ENCODE measurements at places on chromosomes 2 and 18. TPM values are rescaled to one million over a fixed set of nuclear protein-coding genes. Genes with fewer than 3 reads are reported as not detected.

Gene CDH2
- 4.3 TPM for total RNA-seq

Gene NTSR2
- not detected for total RNA-seq

Gene DTNA
- 86.0 TPM for total RNA-seq

Gene SCN7A
- 2.3 TPM for total RNA-seq

Gene MPP4
- total RNA-seq = not detected

Gene DNAH7
- 21.7 TPM for total RNA-seq

Gene RAB6C
- 0.15 TPM for total RNA-seq

Gene NDUFAF7
- 11.5 TPM for total RNA-seq

Gene ANKRD29
- total RNA-seq = 4.3 TPM

Gene M1AP
- total RNA-seq = 2.6 TPM

Gene RIT2
- not detected for total RNA-seq

Gene USP34
- 217 TPM for total RNA-seq

Gene TMEM247
- total RNA-seq = not detected

Gene PLB1
- 1.2 TPM for total RNA-seq

Gene KCNJ3
- not detected for total RNA-seq

Gene IL1R2
- total RNA-seq = 2.7 TPM

Gene SULT1C3
- not detected for total RNA-seq

Gene REG1B
- total RNA-seq = not detected

Gene PLEK
- total RNA-seq = 11.8 TPM

Gene LYPD6B
- total RNA-seq = 0.40 TPM

Gene REG3G
- not detected for total RNA-seq

Gene VIT
- 18.0 TPM for total RNA-seq

Gene PPP1R1C
- total RNA-seq = 2.8 TPM

Gene ASPRV1
- 1.3 TPM for total RNA-seq

Gene MC2R
- not detected for total RNA-seq

Gene NEU2
- not detected for total RNA-seq

Gene ACTG2
- 24.4 TPM for total RNA-seq

Gene TMEM198
- total RNA-seq = 5.8 TPM

Gene PKP4
- total RNA-seq = 126 TPM

Gene SCN3A
- 5.0 TPM for total RNA-seq

Gene ZBTB7C
- 66.7 TPM for total RNA-seq

Gene CELF4
- 4.3 TPM for total RNA-seq

Gene DYSF
- total RNA-seq = 14.7 TPM

Gene SERPINE2
- total RNA-seq = 19.4 TPM

Gene MFF
- total RNA-seq = 94.5 TPM

Gene SRD5A2
- total RNA-seq = not detected

Gene HOXD3
- total RNA-seq = 0.75 TPM

Gene MREG
- total RNA-seq = 5.0 TPM

Gene CCL20
- total RNA-seq = not detected

Gene TMEM37
- total RNA-seq = 34.4 TPM

Gene PRADC1
- 14.3 TPM for total RNA-seq

Gene UGT1A8
- total RNA-seq = not detected

Gene MRO
- total RNA-seq = 3.9 TPM

Gene WDR43
- total RNA-seq = 25.3 TPM

Gene HNMT
- total RNA-seq = 48.8 TPM

Gene RPRM
- total RNA-seq = 1.0 TPM

Gene SLC4A5
- 48.0 TPM for total RNA-seq

Gene IL1F10
- not detected for total RNA-seq

Gene KLHL41
- 2.8 TPM for total RNA-seq
